ENCODE measurements at places on chromosomes 4 and X.
A peak's percentile ranks its signal among the peaks of the same experiment; 100 is the strongest.

DNA sequence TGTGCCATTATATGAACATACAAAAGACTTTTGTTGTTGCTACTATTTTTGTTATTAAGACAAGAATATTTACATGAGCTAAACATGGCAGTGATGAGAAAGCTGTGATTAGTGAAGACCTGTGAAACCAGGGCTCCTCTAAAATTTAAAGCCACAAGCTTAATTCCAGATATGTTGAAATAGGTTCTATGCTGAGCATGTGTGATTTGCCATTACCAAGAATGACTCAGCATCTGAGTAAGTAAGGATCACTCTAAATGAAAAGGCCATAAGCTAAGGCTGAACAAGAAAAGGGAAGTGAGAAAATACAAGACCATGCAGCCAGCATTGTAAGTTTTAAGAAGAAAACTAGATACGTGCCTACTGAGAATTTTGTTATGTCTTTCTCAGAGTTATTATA lies 75.9 kb upstream of the CAMK2D start:
- peak; percentile 63 for DNase-seq

- peak; percentile 18 for DNase-seq
These were observed 17.3 kb upstream of the QRFPR start for GRCh38 chr4:121397941-121398601.

GRCh38 chr4:153081006-153081580 lies 123.2 kb upstream of the TRIM2 start:
- no peak for DNase-seq

DNA sequence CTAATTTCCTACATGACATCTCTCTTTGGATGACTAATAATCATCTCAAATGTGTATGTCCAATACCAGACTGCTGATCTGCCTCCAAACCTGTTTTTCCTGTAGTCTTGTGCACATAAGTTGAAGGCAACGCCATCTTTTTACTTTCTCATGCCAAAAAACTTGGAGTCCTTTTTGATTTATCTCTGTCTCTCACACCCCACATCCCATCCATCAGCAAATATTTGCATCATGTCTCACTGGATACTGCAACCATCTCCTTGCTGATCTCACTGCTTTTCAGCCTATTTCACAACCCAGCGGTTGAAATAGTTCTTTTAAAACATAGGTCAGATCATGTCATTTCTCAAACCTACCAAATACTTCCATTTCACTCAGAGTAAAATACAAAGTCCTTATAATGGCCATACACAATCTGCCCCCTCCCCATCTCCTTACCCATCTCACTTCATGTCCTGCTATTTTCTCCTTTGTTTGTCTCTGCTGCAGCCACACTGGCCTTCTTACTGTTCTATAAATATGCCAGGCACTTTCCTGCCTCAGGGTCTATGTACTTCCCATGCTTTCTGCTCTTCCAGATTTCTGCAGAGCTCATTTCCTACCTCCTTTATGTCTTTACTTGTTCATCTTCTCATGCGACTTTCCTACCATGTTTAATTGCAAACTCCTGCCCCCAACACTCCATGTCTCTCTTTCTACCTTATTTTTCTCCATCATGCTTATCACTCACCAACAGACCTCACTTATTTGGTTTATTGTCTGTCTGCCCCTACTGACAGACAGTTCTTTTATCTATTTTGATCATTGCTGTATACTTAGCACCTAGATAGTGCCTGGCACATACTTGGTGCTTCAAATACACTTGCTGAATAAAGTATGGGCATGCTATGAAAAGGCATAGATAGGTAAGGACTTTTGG lies 98.8 kb downstream of the ANXA3 start:
- DNase-seq: peak; percentile 87

- no peak for DNase-seq
These were observed 7.0 kb downstream of the SLC9B1 start for GRCh38 chr4:103012551-103012950.

DNA sequence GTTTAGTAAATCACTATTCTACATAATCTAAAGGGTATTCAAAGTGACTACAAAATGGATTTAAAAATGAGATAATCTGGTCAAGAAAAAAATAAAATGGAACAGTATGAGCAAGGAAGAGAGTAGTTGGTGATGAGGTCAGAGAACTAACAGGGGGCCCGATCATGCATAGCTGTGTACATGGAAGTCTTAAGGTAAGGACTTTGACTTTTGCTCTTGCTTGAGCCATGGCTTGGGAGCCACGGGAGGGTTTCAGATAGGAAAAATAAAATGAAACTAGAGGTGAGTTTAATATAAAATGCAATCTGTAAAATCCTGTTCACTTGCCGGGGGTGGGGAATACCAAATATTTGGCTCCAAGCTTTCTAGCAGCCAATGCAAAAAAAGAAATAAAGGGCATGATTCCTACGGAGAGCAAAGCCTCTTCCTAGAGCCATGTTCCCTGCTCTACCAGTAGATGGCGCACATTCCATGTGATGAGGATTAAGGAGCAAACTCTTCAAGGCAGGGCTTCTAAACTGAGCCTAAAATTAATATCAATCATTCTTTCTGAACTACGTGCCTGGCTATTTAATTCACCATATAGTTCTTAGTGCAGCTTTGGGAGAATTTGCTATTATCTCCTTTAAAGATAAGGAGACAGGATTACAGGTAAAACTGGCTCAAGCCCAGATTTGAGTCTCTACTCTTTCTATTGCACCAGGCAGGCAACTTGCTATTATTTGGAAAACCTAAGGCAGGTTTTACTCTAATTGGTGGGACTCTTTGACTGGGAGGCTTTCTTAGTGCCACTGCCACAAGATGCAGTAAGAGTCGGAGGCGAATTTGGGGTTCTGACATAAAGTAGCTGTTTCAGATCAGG lies 6.8 kb upstream of the CLCN5 start:
- no peak for DNase-seq

- peak; percentile 57 for DNase-seq
These were observed 353.1 kb upstream of the BOD1L1 start for GRCh38 chr4:13980317-13981310.

DNA sequence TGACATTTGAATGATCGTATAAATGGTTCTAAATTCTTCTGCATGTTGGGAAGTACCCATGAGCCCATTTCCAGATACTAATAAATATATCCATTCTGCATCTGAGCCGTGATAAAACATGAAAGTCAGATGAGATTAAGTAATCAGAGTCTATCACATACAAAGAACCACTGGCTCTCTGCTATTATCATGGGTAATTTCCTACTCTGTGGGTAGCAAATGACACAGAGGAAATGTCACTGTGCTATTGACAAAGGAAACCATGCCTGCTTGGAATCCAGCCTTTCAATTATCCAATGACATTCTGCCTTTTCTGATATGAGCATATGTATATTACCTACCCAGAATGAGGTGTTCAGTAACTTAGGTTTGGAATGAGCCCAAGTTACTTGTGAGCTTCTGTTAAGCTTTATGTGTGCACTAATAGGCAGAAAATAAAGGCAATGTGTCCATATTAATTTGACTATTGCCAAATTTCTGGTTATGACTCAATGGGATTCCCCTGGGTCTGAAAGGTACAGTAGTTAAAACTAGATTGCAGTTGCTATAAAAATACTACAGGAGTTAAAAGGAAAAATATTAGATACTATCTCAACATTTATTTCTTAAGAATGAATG lies 238.7 kb upstream of the KCNIP4 start:
- DNase-seq: no peak

- DNase-seq: no peak
These were observed 174.1 kb upstream of the CXCL13 start for GRCh38 chr4:77431546-77431945.

- no peak for DNase-seq
These were observed 166.1 kb upstream of the SLIT2 start for GRCh38 chr4:20085653-20086052.

DNA sequence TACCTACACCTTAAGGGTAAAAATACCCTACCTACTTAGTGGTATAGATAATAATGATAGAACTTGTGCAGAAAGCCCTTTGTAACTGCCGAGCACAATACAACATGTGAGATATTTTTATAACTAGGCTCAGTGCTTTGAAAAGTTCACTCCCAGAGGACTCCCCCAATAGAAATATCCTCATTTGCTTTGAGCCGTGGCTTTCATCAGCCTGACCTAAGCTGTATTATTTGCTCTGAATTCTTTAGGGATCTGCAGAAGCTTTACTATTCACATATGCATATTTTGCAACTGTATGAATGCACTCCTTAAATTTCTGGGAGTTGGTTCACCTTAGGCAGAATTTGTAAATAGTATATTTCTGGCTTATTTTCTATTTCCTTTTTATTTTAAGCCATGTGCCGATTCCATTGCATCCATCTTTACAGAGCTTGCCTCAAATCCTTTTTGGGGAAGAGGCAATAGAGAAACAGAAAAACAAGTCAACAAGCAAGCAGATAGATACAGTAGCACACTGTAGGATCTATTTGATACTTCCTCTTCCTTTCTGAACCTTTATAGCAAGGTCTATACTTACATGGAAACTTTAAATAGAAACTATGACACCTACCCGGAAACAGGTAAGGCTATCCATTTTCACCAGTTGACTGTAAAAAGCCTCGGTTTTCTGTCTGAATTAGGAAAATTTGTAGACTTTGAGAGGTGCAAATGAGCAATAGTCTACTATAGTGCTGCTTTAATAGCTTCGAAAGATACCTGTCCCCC lies 242.5 kb upstream of the VCX3A start:
- no peak for DNase-seq

GRCh38 chr4:22440999-22441398 lies 74.9 kb downstream of the ADGRA3 start:
- no peak for DNase-seq

DNA sequence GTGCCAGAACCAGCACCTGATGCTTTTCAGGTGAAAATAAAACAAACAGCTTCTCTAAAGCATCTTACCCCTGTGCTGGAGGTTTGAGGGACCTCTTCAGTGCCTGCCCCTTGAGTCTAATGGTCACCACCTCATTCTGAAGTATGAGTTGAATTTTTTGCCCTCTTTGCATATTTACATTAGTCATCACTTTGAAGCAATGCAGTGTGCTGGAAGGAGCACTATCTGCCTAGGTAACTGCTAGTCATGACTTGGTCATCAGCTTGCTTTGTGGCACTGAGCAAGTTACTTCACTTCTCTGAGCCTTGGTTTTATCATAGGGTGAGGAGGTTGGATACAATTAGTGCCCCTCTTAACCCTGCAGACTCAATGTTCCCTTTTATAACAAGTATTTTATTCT lies 44.9 kb downstream of the SPATA18 start:
- DNase-seq: peak; percentile 45

- no peak for DNase-seq
These were observed 130.1 kb downstream of the KLHL34 start for GRCh38 chrX:21528076-21528475.

- no peak for DNase-seq
These were observed 118.7 kb downstream of the EFHC2 start for GRCh38 chrX:44224760-44225159.

DNA sequence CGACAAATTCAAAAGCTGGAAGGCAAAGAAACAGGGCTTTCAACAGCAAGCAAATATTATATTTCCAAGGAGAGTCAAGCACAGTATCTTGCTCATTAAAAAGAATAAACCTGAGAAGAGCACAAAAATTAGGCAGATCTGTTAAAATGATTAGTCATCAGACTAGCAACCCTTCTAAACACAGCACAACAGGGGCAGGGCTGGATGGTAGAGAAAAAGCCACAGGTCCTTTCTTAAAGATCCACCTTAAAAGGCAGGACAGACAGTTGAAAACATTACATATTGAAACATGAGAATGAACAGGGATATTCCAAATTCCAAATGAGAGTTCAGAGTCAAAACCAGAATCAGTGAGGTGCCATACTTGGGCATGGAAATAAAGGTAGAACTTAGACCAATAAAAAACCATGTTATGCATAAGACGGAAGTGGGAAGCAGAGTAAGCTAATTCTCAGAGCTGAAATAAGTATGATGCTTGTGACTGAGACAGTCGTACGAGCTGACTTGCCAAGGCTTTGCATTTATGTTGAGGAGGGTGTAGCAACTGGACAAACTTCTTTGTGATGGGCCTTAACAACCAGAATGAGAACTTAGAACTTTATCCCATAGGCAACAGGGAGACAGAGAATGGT lies 126.9 kb upstream of the FAM9B start:
- no peak for DNase-seq

DNA sequence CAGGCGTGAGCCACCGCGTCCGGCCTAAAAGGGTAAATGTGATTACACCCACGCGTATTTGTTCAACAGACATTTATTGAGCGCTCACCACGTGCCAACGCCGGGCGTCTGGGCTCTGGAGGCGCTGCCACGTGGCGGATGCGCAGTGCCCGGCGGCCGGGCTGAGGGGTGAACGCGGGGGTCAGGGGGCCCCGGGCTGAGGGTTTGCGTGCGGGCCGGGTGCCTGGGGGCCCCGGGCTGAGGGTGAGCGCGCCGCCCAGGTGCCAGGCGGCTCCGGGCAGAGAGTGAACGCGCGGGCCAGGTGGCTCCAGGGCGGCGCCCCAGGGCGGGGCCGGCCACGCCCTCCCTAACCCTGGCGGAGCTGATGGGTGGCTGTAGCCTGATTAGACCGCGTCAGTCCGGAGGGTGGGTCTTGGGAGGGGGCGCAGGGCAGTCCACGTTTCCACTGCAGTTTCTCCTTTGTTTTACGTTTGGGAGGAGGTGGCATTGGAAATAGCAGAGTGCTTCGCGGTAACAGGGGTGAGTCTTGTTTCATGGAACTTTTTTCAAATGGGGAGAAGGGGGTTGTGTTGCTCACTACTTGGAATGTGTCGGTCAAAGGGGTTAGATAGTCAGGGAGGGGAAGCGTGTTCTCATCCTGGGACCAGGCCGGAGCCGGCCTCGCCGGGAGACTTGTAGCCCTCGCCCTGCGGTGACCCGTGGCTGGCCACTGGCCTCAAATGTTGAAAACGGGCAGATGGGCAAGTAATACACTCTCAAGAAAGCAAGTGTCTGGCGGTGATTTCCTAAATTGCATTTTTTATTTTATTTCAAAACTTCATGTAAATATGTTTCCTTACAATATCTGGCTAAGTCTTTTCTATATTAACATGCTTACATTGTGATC lies at the start of gene ZFP42:
ZFP42 (plus strand) TSS at position 450 of the 886 bp plus-strand sequence. CDS start 7,037 bp downstream, outside the sequence.
- DNase-seq: no peak

- no peak for DNase-seq
These were observed 239.6 kb downstream of the GRXCR1 start for GRCh38 chr4:43132010-43132582.

DNA sequence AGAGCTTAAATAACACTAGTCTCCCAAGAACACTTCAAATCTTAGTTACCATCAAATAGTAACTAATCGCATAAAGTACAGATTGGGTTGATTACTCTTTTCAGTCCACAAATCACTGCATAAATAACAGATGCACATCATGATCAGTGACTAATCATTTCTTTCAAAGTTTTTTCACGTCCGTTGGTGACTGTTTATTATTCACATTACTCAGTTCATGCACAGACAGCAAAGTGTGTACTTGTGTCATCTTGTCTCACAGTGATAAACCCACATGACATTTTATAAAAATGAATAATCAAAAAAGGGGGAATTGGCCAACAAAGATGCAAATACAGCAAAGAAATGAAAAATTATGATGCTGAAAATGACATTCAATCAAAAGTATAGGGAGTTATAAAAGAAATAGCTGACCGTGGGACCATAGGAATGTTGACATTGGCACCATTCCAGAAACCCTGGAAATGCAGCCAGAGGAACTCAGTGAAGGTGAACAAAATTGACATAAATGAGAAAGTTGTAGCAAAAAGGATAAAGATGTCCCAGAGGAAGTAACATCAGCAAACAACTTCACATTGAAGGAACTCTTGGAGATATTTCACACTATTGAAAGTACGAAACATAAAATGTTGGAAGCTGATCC lies 161.5 kb downstream of the SOX3 start:
- peak; percentile 8 for DNase-seq
